ENCODE measurements at places on chromosomes 5 and 9.
A peak's percentile ranks its signal among the peaks of the same experiment; 100 is the strongest.

DNA sequence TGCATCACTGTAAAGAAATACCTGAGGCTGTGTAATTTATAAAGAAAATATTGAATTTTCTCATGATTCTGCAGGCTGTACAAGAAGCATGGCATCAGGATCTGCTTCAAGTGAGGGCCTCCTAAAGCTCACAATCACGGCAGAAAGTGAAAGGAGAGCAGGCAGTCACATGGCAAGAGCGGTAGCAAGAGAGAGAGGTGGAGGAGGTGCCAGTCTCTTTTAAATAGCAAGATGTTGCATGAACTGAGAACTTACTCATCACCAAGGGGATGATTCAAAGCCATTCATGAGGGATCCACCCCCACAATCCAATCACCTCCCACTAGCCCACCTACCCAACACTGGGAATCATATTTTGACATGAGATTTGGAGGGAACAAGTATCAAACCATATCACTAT lies 184.5 kb upstream of the PAPPA start:
- DNase-seq = no peak

DNA sequence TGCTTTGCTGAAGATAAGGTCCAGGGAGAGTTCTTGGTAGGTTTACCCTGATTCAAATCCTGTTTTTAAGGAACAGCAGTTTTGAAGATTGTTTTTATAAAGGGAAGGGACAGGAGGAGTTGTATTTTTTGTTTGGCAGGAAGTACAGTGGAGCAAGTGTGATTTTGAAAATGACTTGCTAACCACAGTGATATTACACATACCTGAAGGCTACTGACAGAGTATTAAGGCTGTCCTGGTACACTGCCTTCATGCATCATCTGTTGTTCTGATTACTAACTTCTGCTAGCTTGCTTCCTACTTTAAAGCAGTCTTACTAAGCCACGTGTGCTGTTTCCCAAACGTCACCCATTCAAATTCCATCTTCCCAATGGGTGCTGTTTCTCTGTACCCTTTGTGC lies 559.5 kb upstream of the SGCD start:
- no peak for DNase-seq

- DNase-seq = no peak
These were observed 12.1 kb upstream of the TNFAIP8 start for GRCh38 chr5:119343766-119344165.

GRCh38 chr5:90131383-90132133 lies 278.0 kb downstream of the CETN3 start:
- no peak for DNase-seq

- DNase-seq = no peak
These were observed 81.4 kb downstream of the GAS1 start for GRCh38 chr9:86865952-86866351.

DNA sequence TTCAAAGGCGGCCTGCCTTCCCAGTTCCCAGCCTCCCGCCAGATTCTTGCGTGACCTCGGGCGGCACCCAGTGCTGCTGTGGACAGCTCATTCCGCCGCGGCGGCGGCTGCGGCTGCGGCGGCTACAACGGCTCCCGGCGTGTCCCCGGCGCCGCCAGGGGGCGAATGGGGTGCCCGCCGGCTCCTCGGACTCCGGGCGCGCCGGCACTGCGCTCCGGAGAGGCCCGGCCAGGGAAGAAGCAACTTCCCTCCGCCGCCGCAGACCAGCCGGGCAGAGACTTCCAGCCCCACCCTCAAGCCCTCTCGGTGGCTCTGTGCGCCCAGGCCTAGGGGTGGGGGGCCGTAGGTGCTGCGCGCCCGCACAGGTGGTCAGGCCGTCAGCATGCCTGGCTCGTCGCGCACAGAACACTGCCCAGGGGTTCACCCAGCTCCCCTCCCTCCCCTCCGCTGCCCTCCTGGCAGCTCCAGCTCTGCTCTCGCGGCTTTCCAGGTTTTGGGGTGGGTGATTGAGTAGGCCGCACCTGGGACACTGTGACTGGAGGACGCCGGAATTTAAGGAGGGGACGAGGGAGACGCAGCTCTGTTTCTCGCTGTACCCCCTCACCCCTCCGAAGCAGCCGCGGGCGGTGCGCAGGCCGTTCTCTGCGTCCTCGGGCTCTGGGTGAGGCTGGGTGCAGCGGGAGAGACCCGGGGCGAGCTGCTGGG lies 20.2 kb downstream of the IGIP start:
- peak; percentile 40 for DNase-seq

- no peak for DNase-seq
These were observed 22.5 kb upstream of the C9orf72 start for GRCh38 chr9:27595733-27596132.

GRCh38 chr5:148687427-148687826 lies 33.1 kb upstream of the HTR4 start:
- DNase-seq = no peak

- DNase-seq = no peak
These were observed 186.7 kb downstream of the PAPPA start for GRCh38 chr9:116340270-116340669.

DNA sequence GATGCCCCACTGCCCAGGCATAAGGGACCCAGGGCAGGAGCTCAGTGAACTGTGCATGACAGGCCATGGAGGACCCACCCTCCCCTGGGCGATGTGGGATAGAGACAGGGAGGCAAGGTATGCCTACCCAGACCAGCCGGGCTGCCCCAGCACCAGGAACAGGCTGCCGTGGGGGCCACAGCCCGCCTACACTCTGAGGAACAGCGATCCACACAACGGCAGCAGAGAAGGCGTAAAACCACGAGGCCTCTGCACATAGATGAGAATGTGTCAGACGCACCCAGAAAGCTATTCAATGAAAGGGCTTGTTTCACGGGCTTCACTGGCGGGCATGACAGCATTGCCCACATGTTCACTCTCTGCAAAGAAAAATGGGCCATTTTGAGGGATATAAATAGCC lies 49.5 kb downstream of the SEMA4D start:
- DNase-seq = peak; percentile 82

DNA sequence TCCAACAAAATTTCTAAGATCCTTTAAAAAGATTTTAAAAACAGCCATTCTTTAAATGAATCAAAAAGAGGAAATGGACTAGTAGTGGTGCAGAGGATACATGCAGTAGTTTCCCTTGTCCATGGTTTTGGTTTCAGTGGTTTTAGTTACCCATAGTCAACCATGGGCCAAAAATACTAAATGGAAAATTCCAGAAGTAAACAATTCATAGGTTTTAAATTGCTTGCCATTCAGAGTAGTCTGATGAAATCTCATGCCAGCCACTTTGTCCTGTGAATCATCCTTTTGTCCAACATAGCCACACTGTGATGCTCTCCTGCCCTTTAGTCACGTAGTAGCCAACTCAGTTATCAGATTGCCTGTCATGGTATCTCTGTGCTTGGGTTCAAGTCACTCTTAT lies 286.1 kb downstream of the ANXA1 start:
- DNase-seq = no peak

GRCh38 chr9:25677301-25678146 lies 720 bp downstream of the TUSC1 start:
- peak; percentile 78 for DNase-seq

DNA sequence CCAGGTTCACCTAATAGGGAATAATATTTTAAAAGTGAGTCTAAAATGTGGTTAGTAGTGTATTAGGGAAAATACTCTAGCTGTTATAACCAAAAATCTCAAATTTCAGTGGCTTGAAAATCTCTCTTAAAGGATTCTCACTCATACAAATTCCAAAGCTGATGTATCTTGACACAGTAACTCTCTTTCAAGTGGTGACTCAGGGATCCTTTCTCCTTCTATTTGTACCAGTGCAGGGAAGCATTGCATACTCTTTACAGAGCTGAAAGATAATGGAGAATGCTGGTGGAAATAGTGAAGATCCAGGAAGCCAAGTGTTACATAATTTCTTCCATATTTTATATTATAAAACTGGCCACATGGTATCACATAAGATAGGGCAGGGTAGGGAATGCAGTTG lies 560.2 kb upstream of the CDH9 start:
- DNase-seq = no peak

- no peak for DNase-seq
These were observed 352.0 kb downstream of the PARP8 start for GRCh38 chr5:51018423-51018822.

DNA sequence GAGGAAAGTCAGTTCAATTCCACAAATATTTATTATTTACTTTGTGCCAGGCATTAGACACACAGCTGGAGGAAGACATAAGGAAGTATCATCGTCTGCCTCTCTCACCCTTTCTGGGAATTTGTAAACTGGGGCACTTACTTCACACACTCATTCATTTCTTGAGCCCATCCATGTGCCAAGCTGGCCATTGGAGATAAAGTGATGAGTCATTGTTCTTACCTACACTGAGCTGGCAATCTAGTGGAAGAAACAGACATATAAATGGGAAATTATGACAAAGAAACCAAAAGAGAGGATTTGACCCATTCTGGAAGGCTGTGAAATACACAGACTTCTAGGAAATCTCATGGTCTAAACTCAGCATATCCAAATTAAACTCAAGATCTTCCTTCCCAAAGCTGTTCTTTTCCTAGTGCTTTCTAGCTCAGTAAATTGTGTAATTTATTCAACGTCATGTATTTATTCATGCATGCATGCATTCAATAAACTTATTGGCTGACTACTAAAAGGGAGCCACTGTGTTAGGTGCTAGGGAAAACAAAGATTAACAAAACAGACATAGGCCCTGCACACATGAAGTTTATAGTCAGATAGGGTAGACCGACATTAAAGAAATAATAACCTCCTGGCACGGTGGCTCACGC lies 65.3 kb downstream of the SH3RF2 start:
- no peak for DNase-seq

- DNase-seq = no peak
These were observed 80.0 kb upstream of the TGFBR1 start for GRCh38 chr9:99024959-99025358.

DNA sequence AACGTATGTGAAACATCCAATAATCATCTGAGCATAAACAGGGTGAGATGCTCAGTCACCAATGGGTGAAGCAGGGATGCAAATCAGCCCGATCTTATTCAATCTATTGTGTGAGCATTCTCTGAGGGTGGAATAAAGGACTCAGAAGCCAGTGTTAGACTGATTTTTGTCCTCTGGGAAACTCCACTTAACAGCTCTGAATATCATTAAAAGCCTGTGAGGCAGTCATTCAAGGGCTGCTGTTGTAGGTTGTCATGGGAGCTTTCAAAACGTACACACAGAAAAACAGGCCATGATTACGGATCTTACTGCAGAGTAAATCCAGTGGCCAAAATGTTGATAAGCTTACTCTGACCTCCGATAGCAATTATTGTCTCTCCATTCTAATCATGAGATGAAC lies 266.5 kb upstream of the EFNA5 start:
- no peak for DNase-seq

GRCh38 chr5:174601946-174602345 lies 122.4 kb upstream of the MSX2 start:
- DNase-seq = no peak

DNA sequence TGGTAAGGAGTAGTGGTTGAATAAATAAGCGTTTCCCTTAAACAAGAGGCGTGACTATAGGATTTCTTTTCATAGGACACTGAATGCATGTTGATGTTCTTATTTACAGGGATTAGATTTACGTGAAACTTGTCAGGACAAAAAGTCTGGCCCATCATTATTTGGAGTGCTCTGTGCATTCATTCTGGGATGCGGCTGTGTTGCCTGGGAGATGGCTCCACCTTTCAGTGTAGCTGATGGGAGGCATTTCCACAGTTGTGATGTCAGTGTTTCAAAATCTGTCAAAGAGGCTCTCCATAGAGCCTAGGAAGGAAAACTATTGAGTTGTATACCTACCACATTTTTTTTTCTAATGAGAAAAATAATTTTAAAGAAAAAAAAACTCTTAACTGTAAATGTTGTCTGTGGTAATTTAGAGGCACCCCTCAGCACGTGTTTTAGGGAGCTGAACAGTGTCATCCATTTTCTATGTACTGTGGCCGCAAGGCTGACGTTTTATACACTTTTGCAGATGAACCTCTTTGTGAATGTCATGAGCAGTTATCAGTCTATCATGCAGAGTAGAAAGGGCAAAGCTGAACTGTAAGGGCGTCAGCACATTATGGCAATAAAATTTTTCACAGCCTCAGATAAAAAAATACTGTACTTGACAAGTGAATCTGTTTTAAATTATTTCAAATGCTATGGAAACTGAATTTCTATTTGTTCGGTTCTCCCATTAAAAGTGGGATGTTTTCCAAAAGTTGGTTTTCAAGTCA lies 202.7 kb downstream of the PBX3 start:
- no peak for DNase-seq

DNA sequence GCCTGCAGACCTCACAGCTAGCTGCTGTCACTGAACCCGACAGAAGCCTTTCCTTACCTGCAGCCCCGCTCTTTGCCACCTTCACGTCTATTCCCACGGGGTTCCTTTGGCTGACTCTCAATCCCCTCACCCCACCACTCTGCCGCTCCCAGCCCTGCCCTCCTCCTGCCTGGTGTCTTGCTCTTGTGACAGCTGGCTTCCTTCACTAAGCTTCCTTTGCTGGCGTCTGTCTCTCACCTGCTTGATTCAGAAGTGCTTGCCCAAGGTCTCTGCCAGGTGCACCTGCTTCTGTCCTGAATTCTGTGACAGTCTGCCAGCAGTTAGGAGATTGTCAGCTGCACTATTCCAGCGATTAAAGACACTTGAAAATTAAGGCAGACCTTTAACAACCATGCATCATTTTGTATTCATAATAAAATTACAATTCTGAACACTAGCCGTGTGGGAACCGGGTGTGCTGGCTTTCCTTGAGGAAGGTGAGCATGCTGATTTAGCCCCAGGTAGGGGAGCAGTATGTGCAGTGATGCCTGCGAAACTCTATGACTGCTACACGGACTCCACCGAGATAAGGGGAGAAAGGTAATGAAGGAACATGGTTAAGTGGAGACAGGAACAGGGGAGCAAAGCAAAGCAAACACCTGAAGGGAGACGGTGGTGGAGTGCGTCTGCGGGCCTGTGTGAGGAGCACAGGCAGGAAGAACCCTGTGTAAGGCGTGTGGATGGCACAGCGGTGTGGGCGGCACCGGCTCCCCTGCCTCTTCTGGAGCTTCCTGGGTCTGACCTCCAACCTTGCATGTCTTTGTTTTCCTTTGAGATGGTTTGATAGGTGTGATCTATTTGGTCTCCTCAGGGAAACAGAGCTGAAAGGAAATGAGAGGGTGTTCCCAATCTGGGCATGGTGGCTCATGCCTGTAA lies 80.1 kb upstream of the CACNA1B start:
- no peak for DNase-seq

DNA sequence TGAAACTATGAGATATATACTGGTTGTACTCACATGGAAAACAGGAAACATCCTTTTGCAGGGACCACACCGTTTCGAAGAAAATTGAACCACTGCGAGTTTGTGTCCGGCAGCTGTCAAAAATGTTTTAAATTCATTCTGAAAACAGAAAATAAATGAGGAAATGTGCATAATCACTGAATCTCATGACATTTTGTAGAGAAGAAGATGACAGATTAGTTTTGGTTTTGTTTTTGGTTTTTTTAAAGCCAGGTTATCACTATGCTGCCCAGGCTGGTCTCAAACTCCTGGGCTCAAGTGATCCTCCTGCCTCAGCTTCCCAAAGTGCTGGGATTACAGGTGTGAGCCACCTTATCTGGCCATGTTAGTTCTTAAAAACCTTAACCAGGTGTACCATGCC lies 3.5 kb downstream of the TXNDC8 start:
- DNase-seq = no peak

Measured in hypothalamus (tissue), 51 donors.